Activated naive CD8-positive, alpha-beta T cell treated with anti-CD3 and anti-CD28 coated beads, Interleukin-2, amount 10 ng/mL, durations not matched to agents 7 days and 5 days (primary cell): ENCODE measurements at places on chromosomes 12 and 14. TPM values are rescaled to one million over a fixed set of nuclear protein-coding genes. Genes with fewer than 3 reads are reported as not detected.

DNA sequence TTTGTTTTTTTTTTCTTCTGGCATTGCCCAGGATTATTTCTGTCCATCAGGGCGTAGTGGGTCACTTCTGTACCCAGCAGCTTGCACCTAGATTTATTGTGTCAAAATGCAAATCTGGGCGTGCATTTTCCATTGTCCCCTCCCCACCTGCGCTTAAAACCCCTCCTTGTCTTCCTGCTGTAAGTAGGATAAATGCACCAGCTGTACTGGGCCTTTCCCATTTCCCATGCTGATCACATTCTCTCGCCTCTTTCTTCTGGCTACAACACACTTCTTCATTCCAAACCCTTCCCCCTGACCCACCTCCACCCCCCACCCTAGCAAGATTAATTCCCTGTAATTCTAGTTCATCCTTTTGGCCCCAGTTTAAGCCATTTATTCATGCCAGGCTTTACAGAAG, 128.0 kb downstream of the ETV6 start:
- DNase-seq = no peak

GRCh38 chr12:50024805-50025186, 498 bp downstream of the RACGAP1 start:
- no peak for DNase-seq

DNA sequence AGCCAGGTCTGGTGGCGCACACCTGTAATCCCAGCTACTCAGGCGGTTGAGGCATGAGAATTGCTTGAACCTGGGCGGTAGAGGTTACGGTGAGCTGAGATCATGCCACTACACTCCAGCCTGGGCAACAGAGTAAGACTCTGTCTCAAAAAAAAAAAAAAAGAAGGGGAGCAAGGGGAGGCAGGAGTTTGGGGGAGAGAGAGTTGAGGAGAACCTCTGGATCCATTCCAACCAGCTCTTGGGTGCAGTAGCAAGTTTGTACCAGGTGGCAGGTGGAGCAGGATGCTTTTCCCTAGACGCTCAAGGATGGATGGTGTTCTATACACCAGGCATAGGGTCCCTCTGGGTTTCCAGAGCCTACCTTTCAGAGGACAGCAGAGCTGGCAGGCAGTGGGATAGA, 1.9 kb downstream of the NFE2 start:
- no peak for DNase-seq

SPTB gene
- total RNA-seq = not detected

PPP1R1A gene
- total RNA-seq = not detected

CCDC38 gene
- total RNA-seq = 0.19 TPM

RNU4-1 gene
- 1,401 TPM for total RNA-seq

LPCAT3 gene
- 33.9 TPM for total RNA-seq
